ENCODE measurements at places on chromosomes 5 and 9.

- DNase-seq = no peak
Measured at GRCh38 chr5:132905938-132906337, 32.5 kb downstream of the LEAP2 start.

- DNase-seq = no peak
Measured at GRCh38 chr5:146891511-146891910, 13.0 kb upstream of the PPP2R2B start.

GRCh38 chr5:83321483-83322055, 150.0 kb upstream of the VCAN start:
- DNase-seq = no peak

GRCh38 chr5:146425023-146425422, 22.1 kb upstream of the TCERG1 start:
- no peak for DNase-seq

GRCh38 chr5:96492459-96493047, 59.5 kb upstream of the PCSK1 start:
- DNase-seq = no peak

GRCh38 chr5:10133830-10134229, 115.9 kb downstream of the ATPSCKMT start:
- DNase-seq = no peak

- no peak for DNase-seq
Measured at GRCh38 chr9:35054185-35054835, 18.1 kb downstream of the VCP start.

DNA sequence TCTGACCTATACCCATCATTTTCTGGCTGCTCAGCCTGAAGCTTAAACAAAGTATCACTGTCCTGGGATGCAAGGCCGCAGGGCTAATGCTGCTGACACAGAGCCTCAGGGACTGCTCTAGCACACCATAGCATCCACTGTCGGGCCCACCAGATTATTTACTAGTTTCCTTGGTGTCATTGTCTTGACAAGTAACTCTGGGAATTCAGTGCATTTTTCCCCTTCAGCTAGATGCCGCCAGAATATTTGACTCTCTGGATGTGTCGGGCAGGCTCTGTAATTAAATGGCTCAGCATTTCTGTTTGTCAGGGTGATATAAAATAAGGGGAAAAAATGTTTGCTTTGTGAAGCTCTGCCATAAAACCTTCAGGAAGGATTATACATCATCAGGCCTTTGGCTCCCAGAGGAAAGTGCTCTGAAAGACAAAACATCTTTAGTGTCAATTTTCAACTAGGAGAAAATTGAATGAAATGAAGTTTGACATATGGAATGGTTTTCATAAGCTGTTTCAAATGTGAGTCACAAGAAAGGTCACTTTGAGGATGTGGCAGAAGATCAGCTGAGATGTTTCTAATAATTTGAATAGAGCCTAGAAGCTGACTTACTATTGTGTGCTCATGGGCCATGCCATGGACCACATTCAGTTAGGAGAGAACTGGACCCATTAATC, 350.1 kb downstream of the TMEM232 start:
- DNase-seq = no peak

DNA sequence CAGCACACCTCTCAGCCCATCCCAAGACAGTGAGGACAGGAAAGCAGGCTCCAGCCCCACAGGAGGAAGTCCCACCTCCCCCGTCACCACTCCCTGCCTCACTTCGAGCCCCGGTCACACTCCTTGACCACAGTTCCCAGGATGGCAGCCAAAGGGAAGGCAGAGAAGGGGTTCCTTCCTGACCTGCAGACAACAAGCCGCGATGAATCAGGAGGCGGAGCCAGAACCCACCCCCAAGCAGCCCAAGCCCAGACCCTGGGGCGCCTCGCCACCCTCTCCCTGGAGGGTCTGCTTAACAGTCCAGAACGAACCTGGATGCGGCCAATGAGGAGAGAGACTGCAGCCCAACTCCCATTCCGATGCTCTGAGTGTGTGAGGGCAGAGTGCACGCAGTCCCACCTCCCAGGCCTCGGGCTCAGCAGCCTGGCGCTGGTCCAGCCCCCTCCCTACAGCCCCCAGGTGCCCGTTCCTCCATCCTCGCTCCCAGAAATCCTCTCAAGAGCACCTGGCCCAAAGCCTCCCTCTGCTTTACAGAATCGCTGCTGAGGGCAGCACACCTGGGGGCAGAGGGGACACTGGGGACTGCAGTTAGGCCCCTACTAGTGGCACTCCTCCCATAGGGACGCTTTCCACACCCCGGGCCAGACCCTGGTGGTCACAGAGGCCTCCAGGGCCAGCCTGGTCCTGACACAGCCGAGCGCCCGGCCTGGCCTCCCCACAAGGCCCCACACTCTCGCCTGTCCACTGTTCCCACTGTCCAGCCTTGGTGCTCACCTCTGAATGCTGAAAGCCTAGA, 69.6 kb upstream of the LRRTM2 start:
- DNase-seq = no peak

- no peak for DNase-seq
Measured at GRCh38 chr5:160259341-160259740, 30.0 kb downstream of the FABP6 start.

DNA sequence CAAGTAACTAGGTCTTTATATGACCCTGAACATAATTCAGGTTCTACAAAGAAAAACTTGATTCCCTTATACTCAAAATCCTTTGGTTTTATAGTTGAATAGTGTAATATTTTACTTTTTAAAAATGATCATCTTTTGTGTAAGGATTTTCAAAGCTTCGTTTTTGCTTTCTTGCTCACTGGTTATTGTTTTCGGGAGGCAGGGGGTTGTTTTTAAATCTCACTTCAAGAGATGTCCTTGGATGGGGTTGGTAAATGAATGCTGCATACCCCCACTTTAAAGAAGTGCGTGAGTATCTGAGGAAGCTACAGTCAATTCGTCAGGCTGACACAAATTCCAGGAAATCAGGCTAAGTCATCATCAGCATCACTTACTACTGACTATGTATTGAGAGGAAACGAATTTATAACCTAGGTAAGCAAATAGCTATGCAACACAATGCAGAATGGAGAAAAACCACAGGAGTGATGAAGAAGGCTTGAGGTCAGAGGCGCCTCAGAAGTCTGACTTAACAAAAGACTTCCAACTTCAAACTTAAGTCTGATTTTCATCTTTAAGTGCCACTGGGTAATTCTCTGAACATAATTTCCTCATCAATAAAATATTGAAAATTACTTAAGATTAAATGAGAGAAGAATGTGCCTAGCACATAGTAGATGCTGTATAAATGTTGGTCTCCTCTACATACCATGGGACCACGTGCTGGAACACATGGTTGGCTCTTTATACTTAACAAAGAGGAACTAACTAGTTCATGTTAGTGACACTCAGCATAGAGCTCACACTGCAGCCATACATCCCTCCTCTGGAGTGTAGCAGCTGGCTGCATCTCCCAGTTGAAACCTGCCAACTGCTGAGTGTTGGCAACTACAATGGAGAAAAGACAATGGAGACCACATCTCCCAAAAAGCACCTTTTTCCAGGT, 106.0 kb upstream of the KIF2A start:
- no peak for DNase-seq

GRCh38 chr5:7795306-7795705, 55.6 kb downstream of the CFAP90 start:
- DNase-seq = no peak

GRCh38 chr5:128100860-128101557, 17.4 kb downstream of the SLC12A2 start:
- no peak for DNase-seq

DNA sequence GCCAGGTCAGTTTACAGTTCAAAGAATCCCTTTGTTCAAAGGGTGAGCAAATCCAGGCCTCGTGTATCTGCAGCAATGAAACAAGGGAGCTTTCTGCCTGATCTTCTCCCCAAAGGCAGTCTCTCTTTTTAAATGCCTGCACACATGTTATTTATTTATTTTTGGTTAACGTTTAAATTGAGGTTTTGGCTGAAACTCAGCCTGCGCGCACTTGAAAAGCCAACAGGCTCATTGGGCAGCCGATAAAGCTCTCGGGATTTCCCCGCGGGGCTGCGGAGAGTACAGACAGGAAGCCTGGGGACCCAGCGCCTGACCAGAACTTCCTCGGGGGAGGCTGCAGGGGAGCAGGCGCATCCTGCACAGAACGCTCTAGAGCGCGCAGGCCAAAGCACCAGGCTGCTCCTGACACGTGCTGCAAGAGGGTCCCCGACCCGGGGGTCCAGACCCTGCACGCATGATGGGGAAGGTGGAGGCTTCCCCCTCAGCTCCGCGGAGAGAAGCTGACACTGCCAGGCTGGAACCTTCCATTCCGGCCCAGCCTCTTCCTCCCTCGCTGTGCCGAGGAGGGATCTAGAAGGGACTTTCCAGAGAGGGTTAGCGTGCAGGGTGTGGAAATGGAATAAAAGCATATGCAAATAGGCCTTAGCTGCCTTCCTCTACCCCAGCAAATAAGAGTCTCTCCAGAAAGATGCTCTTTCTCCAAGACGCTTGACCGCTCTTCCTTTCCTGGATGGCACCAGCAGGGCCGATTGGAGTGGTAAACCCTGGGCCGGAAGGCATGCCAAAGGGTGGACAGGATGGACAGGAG, 46.1 kb downstream of the PTTG1 start:
- DNase-seq = peak; percentile 70

DNA sequence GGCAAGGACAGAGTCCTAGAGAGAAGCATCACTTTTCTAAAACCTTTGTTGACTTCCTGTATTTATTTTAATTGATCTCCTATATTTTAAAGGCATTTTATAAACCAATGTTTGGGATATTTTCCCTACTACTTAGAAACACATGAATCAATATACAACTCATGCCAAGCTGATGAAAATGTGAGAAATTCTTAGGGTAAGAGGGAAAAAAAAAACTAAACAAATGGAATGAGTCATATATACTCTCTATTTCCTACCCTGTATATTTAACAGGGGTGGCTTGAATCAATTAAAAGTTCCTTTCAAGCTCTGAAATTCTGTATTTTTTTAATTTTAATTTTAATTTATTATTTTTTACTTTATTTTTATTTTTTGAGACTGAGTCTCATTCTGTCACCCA, 19.6 kb downstream of the BAAT start:
- no peak for DNase-seq

GRCh38 chr5:989961-990530, 18.6 kb upstream of the NKD2 start:
- DNase-seq = no peak

- DNase-seq = no peak
Measured at GRCh38 chr9:104802906-104803305, 39.0 kb downstream of the NIPSNAP3B start.

GRCh38 chr5:175689147-175689991, 31.5 kb downstream of the HRH2 start:
- no peak for DNase-seq

DNA sequence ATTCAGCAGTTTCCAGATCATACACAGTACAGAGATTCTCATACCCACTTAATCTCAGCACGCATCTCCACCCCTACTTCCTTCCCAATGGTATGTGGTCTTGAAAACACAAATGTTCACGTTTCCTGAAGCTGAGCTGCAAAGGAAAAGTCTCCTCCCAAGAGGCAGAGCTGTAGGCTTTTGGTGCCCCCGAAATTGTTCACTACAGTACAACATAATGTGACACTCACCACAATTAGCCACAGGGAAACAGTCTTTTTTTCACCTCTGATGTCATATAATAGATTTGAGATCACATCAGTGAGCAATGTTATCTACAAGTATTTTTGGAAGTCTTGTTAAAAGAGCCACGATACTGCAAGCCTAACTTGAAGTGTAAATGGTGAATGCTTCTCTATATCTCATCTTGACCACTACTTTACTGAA, 40.2 kb downstream of the NFIB start:
- DNase-seq = no peak

GRCh38 chr9:107144475-107144874, 138.6 kb upstream of the RAD23B start:
- no peak for DNase-seq

- no peak for DNase-seq
Measured at GRCh38 chr9:111481885-111482636, 2.1 kb downstream of the ECPAS start.

GRCh38 chr9:6641056-6641455, 4.5 kb downstream of the GLDC start:
- DNase-seq = no peak

DNA sequence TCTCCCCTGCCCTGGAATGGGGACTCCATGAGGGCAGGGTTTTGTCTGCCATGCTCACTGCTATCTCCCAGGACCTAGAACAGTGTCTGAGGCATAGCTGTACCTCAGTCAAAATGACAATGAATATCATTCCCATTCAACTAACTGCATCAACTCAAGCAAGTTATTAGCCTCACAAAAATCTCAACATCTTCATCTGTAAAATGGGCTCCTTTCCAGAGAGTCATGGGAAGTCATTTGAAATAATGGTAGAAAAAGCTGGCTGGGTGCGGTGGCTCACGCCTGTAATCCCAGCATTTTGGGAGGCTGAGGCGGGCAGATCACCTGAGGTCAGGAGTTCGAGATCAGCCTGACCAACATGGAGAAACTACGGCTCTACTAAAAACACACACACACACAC, 9.4 kb downstream of the SH2D3C start:
- DNase-seq = no peak

DNA sequence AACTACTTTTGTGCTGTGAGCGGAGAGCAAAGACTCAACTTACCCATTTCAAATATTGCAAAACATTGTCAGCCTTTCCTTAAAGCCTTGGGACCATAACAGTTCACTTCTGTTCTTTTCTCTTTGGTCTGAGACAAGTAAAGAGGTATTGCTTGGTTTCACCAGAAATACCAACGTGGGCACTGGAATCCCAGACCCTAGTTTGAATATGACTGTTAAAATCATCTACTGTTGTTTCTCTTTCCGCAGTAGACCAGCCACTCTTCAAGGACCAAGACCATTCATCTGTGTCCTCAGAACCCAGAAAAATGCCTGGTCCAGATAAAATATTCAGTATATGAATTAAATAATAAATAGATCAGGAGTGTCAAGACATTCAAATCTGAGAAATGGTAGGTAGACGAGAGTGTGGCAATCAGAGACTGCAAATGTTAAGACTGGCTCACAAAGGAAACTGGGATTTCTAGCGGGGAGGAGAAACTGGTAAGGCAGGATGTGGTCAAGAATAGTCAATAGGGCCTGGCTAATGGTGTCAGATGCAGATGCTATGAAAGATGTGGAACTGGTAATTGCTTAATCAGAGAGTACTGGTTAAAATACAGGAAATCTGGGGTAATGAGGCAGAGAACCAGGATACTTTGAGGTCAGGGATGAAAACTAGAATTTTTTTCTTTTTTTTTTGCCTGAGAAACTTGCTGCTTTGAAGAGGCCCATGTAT, 82.1 kb upstream of the IL33 start:
- no peak for DNase-seq

DNA sequence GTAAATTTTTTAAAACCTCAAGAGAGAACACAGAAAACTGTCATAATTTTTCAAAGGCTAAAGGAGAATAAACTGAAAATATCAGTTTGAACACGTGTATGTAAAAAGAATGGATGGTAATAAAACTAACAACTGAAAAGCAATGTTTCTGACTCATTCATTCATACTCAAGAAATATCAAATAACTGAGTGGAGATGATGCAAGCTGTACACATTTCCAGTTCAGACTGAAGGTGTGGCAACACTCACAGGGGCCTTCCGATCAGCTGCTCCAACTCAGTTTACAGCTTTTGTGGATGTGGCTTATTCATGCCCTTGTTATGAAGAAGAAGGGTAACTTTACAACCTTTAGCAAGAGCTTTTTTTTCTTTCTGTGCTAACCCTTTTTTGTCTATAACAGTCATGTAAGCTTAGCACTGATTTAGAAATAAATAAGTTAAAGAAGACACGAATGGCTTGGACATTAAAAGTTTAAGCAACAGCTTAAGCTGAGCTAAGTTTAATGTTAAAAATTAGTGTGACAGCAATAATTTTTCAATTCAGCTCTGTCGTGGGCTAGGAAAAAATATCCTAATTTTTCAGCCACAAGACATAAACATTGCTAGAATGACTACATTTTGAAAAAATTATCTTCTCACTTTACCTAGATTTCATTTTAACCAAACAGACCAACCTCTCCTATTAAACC, 453.5 kb downstream of the RAB3C start:
- DNase-seq = peak; percentile 31
